ENCODE measurements at places on chromosomes 4 and X.

DNA sequence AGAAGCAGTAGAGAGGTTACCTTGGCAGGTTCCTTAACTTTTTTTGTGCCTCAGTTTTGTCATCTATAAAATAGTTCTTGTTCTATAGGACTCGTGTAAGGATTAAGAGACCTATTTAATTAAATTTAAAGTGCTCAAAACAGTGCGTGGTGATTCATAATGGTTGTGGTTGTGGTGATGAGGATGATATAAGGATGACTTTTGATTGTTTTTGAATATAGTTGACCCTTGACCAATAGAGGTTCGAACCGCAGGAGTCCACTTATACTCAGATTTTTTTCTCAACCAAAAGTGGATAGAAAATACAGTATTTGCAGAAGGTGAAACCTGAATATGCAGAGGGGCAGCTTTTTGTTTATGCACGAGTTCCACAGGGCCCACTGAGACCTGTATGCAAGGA is 14.6 kb downstream of the SMAD1 start:
- no peak for DNase-seq

- no peak for DNase-seq
Observed at GRCh38 chrX:40041915-40042314, 55.8 kb downstream of the BCOR start.

GRCh38 chr4:157217708-157218107 is 2.8 kb upstream of the GRIA2 start:
- DNase-seq: no peak

DNA sequence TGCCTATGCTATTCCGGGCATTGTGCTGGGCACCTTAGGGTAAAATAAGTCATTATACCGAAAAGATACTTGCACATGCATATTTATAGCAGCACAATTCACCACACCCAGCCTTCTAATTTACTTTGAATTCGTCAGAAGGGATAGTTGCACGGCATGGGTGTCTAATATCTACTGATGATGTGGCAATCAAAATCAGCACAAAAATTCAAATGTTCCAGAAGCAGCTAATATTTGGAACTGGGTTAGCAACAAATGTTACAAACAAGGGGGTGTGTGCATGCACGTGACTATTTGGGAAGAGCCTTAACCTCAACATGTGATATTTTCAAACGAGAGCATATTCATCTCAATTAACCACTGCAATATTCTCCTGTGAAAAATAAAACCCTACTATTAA is 79.7 kb upstream of the PRSS48 start:
- no peak for DNase-seq

- no peak for DNase-seq
Observed at GRCh38 chr4:123649250-123649644, 252.7 kb downstream of the SPRY1 start.

DNA sequence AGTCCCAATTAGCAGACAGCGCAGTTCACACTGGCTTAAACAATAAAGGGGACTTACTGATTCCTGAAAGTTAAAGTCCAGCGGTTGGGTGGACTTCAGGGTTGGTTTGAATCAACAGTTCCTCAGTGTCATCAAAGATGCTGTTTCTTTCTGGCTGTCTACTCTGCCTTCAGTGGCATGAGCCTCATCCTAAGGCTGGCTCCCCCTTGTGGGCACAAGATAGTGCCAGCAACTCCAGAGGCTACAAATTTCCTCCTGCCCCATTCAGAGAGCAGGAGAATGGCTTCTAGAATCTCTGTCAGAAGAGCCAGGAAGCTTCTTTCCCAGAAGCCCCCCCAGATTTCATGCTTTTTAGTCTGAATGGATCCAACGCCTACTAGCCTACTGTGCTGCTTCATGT is 82.4 kb upstream of the MTM1 start:
- no peak for DNase-seq

GRCh38 chrX:114952696-114953095 is 64.7 kb downstream of the IL13RA2 start:
- DNase-seq: no peak

- DNase-seq: no peak
Observed at GRCh38 chr4:156255230-156256007, 301.8 kb upstream of the CTSO start.

GRCh38 chr4:66876946-66877345 is 668.4 kb downstream of the CENPC start:
- DNase-seq: no peak

DNA sequence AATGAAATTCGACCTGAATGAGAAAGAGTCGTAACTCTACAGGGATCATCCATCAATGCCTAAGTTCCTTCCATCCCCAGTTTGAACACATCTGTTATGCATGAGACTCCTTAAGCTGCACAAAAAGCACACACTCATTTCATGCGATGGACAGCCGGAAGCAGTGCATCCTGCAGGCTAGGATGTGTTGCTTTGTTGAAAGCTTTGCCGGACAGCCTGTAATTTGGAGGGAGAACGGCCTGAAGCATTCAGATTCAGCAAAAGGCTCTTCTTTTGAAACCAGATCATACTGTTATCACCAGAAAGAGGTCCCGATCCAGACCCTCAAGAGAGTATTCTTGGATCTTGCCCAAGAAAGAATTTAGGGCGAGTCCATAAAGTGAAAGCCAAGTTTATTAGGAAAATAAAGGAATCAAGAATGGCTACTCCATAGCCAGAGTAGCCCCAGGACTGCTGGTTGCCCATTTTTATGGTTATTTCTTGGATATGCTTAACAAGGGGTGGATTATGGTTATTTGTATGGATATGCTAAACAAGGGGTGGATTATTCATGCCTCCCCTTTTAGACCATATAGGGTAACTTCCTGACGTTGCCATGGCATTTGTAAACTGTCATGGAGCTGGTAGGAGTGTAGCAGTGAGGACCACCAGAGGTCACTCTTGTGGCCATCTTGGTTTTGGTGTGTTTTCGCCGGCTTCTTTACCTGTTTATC is 48.1 kb upstream of the DHRSX start:
- no peak for DNase-seq

- DNase-seq: no peak
Observed at GRCh38 chrX:132171881-132172280, 44.1 kb upstream of the FRMD7 start.

- DNase-seq: no peak
Observed at GRCh38 chr4:122625156-122625555, 4.3 kb upstream of the IL21 start.

GRCh38 chr4:146507632-146508031 is 14.1 kb downstream of the SLC10A7 start:
- no peak for DNase-seq

- DNase-seq: no peak
Observed at GRCh38 chr4:14368391-14368790, 633.9 kb upstream of the CPEB2 start.

DNA sequence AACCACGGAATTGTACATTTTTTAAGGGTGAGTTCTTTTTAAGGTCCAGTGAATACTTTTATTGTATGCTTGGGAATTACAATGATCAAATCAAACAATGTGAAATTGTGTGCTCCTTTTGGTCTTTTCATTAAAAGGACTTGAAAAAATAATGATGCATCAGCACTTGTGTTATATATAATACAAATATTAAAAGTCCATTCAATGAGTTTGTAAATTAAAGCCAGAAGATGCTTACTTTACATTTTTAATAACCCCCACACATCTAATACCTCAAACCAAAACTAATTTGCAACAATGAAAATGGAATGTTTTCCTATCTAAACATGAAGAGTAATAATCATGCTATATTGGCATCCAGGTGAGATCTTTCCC is 369.8 kb upstream of the LCORL start:
- DNase-seq: no peak

- no peak for DNase-seq
Observed at GRCh38 chrX:129779747-129780146, at the start of gene SASH3. SASH3 (plus strand) TSS chrX:129779949; CDS start chrX:129780098, 149 bp downstream.

GRCh38 chr4:144985531-144985930 is 112.5 kb downstream of the ANAPC10 start:
- DNase-seq: no peak
